ENCODE measurements at places on chromosomes 7 and 10.

DNA sequence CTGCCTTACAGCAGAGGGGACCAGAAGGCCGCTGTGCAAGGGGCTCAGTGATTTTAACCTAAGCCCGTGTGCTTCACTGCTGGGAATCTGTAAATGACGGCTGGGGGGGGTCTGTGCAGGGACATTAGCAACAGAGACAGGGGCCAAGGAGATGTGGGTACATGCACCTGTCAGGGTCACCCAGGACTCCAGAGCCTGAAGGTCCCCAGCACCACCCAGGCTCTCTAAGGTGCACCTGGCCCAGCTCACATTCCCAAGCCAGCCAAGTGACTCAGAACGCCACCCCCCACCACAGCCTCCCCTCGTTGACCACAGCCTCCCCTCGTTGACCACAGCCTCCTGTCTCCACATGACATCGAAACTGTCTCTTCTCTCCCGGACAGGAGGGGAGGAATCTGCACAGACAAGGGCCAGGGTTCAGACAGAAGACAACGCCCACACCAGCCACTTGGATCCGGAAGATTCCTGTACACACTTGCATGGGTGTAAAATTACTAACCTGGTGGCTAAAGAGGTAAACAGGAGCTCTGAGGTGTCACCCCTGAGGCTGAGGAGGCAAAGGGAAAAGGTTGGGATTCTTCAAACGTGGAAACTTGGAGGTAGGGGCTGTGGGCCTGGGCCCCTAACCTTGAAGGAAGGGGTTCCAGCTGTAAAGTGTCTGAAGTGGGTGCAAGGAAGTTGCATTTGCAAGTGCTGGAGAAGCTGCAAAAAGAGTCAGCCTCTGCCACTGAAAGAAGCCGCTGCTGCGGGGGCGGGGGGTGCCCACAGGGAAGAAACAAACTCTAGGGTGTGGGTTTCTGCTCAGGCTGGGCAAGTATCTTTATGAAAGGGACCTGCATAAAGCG, 27.0 kb downstream of the CALML3 start:
- DNase-seq, result peak; percentile 68

- DNase-seq, result no peak
Observed at GRCh38 chr10:131230641-131231322, 80.7 kb downstream of the TCERG1L start.

GRCh38 chr10:63273577-63273976, 140.4 kb downstream of the NRBF2 start:
- no peak for DNase-seq

DNA sequence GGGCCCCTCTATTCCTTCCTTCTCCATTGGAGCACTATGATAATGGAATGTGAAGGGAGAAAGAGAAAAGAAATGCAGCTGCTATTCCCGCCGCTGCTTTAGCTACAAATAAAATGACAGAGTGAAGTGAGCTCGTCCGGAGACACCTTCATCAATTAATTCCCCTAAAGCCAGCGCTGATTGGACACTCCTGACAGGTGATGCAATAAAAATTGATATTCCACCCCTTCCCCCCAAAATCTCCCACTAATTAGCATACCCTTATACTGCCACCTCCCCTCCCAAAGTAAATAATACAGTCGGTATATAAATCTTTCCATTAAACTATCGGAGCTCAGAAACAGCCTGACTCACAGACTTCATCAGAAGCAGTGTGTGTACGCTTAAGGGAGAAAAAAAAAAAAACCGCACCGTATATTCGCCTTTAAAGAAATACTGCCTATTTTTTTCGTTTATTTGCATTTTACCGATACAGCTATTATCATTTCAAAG, 7.3 kb downstream of the SKIDA1 start:
- DNase-seq, result no peak

DNA sequence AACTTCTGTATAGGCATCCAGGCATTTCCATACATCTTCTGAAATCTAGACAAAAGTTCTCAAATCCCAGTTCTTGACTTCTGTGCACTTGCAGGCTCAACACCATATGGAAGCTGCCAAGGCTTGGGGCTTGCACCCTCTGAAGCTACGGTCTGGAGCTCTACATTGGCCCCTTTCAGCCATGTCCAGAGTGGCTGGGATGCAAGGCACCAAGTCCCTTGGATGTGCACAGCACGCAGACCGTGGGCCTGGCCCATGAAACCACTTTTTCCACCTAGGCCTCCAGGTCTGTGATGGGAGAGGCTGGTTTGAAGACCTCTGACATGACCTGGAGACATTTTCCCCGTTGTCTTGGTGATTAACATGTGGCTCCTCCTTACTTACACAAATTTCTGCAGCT, 1645.1 kb downstream of the REEP3 start:
- no peak for DNase-seq

- DNase-seq, result no peak
Observed at GRCh38 chr7:3033581-3033980, 10.1 kb downstream of the CARD11 start.

- DNase-seq, result no peak
Observed at GRCh38 chr10:4742217-4742616, 83.8 kb upstream of the AKR1E2 start.

DNA sequence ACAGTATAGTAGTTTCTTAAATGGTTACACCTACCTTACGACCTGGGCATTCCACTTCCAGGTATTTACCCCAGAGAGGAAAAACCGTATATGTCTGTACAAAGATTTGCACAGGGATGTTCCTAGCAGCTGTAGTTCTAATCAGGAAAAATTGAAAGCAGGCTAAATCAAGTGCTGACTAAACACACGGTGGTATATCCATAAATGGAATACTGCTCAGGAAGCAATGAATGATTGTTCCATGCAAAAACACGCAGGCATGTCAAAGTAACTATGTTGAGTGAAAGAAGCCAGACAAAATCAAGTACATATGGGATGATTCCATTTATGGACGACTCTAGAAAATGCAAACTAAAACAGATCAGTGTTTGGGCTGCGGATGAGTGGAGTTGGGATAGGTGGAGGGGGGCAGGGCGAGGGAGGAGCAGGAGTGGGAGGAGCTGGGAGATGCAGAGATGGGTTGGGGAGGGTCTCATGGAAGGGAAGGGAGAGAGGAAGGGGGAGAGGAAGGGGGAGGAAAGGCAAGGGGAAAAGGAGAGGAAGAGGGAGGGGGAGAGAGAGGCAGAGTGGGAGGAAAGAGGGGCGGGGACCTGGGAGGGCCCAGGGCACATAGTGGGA, 484 bp upstream of the MSRB2 start:
- DNase-seq, result no peak

GRCh38 chr7:131897790-131898165, 341.4 kb upstream of the PODXL start:
- DNase-seq, result no peak

- no peak for DNase-seq
Observed at GRCh38 chr7:129264534-129264933, 39.7 kb downstream of the AHCYL2 start.

DNA sequence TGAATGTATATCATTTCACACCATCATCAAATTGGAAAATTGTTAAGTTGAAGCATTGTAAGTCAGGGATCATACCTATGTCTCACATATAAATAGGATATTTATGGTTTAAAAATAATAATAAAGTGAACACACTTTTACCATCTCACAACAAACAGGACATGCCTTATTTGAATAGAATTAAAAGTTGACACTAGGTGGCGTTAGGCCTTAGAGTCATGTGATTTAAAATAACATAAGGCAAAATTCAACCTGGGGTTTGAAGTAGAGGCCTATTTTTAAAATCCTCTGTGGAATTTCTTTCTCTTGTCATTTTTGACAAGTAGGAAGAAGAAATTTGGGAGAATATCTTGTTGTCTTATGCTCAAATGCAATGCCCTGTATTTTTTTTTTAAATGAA, 184.7 kb upstream of the PCDH15 start:
- no peak for DNase-seq

- DNase-seq, result no peak
Observed at GRCh38 chr10:50993771-50994251, 80.5 kb upstream of the PRKG1 start.

DNA sequence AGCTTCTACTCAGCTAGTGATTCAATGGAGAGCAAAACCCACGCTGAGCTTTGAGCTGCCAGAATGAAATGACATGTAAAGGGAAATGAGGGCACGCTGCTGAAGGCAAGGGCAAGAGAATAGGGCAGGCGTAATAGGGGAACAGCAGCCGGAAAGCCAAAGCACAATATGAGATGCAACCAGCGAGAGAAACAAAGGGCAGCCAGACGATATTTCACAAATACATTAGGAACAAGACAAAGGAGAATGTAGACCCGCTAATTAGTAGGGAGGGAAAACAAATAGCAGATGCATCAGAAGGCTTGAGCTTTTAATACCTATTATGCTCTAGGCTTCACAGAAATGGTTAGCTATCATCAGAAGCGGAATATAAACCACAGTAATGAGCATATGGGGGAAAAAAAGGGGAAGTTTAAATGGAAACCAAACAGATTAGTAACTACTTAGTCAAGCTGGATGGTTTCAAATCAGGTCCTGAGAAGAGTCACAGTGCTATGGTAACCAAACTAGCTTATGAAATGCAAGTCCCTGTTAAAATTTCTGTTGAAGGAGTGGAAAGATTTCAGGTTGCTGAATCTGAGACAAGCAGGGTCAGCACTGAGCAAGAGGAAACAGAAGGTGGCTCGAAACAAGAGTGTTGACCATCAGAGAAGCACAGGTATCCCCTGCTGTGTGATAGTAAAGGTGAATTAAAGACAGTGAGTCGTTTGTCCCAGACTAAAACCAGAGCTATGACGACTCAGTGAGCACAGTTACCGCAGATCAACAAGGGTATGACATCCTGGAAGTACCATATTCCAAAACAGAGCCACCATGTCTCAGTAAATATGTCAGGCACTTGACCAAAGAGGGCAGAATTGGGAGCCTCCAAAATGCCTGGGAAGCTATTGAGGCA, 496.9 kb upstream of the CELF2 start:
- peak; percentile 1 for DNase-seq

GRCh38 chr10:10644676-10645385, 372.8 kb upstream of the CELF2 start:
- DNase-seq, result no peak

GRCh38 chr7:26699766-26700165, 164.6 kb downstream of the SKAP2 start:
- DNase-seq, result no peak

- DNase-seq, result no peak
Observed at GRCh38 chr7:116334555-116334954, 124.2 kb downstream of the TES start.

DNA sequence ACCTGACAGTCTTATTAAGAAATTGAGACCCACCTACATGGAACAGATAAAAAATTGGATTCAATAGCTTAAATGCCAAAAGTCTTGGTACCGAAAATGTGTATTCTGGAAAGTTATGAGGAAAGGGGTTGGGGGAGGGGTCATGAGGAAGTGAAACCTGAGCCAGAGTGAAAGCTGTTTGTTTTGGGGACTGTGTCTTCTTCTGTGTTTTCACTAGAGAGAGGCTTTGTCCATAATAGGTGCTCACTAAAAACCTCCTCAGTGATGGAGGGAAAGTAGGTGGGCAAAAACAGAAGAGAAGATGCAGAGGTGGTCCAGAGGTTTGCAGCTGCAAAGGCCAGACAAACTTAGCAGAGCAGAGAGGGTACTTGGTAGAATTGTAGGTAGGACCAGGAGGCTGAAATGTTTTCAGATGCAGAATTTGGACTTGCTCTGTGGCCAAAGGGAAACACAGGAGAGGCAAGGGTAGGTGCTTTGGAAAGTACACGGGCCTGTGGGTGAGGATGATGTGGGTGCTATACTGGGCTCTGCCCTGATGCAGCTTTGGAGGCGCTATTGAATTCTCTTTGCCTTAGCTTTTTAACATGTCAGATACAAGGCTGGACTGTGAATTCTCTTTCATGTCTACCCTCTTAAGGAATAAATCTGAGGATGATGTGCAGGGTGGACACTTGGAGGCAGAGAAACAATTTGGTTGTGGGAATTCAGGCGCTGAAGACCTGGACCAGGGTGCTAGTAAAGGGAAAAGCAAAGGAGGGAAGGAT, 254.6 kb downstream of the PTEN start:
- no peak for DNase-seq

GRCh38 chr10:81957976-81958375, 83.0 kb downstream of the NRG3 start:
- no peak for DNase-seq

DNA sequence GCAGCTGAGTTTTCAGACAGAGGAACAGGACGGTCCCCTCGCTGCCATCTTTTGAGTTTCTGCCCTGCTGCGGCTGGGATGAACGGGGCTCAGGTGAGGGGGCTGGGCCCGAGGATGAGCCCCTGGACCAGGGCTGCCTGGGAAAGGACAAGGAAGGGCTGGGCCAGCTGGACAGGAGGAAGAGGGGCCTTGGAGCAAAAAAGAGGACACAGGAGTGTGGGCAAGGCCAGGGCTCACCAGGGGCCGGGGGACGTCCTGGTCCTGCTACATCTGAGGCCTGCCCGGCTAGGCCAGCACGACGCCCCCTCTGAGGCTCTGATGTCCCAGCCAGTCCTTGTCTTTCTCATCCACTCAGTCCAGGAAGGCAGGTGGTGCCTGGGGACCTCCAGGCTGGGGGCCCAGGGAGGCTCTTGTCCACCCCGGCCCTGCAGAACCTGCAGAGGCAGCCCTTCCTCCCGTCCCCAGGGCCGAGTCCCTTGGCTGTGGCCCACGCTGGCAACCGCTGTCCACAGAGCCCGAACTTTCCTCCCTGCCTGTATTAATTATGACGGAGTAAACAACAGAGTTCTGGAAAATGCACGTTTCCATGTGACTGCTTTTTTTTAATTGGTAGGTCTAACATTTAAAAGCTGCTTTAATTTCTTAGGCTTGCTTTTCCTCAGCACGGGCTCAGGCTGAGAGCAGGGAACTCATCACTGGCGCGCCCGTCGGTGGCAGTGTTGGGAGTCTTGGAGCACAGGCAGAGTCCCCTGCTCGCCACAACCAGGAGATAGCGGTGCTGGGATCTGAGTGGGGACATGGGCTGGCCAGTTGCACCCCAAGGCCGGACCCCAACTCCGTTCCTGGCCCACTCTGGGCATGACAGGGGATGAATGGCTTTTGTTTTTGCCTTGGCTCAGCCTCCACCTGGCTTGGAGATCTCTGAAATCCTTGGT, 187.7 kb downstream of the ELFN1 start:
- no peak for DNase-seq

DNA sequence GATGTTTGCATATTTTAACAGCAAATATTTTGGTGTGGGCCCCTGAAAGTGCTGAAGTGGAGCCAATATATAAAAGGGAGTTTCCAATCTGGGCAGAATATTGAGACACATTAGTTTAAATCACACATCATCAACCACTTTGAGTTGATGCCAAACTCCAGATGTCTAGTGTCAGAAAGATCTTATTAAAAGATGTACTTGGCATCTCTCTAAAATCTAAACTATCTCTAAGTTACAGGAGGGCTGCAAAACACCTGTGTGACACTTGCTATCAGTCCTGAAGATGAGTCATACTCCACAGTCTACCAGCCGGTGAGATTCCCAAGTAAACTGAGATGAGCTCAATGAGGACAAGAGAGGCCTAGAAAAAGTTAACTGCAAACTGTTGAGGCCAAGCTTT, 11.4 kb downstream of the JAZF1 start:
- DNase-seq, result no peak
